ENCODE measurements at places on chromosomes 3 and 15.
A peak's percentile ranks its signal among the peaks of the same experiment; 100 is the strongest.

DNA sequence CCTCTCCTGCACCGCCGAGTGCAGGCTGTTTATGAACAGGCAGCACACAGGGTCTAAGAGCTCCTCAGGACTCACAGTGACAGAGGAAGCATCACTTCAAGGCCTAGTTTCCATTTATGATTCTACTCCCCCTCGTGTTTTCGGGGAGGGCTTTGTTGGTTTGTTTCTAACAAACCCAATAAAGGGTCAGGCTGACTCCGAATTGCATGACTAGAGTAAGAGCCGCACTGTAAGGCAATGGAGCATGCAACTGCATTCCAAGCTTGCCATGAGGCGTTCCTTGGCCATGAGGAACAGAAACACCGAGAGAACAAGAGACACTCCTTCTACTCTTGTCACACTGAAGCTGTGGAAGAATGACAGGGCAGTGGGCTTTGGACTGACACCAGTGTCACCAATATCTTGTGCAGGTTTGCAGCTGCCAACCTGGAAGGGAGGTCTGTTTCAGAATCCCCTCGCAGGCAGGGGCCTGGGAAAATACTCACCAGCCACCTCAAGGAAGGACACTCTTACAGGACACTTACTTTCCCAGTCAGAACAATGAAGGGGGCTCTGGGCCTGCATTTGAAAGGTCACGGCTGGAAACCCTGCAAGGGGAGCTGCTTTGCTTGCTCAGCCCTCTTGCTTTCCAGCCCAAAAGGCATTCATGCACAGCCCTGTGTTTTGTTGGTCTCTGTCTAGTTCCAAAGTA lies 96.8 kb downstream of the ADAMTS17 start:
- DNase-seq: no peak

GRCh38 chr15:60389261-60390077 lies 8.3 kb downstream of the ANXA2 start:
- no peak for DNase-seq

- DNase-seq: no peak
These were observed 11.1 kb downstream of the ARHGAP31 start for GRCh38 chr3:119305286-119305685.

DNA sequence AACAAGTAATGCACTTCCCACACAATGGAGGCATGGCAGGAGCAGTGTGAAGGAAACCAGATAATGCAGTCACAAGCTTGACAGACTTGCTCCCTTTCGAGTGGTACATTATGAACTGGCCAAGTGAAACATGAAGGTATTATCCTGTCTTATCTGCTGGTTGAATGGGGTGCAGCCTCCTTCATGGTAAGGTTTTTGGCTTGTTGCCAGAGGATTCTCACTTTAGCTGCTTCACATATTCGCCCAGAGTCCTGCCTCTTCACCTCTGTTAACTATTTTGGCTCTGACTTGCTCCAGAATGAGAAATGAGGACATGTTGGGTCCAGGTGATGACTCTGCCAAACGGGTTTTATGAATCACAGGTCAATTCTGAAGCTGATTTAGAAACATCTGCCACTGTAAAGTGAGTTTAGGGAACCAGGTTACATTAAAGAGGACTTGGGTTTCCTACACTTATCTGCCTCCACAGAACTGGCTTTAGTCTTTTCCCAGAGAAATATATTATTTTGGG lies 19.5 kb upstream of the CCDC39 start:
- DNase-seq: no peak

DNA sequence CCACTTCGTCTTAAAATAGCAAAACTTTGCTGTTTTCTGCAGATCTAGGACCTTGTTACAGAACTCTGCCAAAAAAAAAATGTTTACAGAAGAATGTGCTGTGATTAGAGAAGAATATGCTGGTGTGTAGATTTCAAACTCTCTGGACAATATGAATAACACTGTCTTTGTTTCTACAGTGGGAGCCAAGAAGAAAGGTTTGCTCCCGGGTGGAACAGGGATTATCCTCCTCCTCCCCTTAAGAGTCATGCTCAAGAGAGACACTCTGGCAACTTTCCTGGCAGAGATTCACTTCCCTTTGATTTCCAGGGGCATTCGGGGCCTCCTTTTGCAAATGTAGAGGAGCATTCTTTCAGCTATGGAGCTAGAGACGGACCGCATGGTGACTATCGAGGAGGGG lies 27.3 kb downstream of the RBM6 start:
- no peak for DNase-seq

DNA sequence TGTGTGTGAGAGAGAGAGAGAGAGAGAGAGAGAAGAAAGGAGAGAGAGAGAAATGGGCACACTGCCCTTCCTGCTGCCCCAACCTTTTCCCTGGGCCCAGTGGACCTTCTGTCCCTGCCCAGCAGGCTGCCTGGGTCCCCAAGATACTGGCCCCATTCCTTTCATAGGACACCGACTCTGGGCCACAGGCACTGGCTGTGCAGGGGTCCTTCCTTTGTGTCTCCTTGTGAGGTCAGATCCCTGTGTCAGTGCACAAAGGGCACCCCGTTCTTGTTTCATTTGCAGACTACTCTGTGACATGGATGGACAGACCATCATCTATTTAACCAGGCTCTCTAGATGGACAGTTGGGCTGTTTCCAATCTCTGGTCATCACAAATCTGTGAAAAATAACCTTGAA lies 21.3 kb upstream of the KLF13 start:
- DNase-seq: peak; percentile 9

GRCh38 chr3:15858547-15859506 lies 61.0 kb upstream of the ANKRD28 start:
- DNase-seq: peak; percentile 17

- no peak for DNase-seq
These were observed 80.6 kb downstream of the ULK4 start for GRCh38 chr3:41881233-41881821.

- no peak for DNase-seq
These were observed 58.7 kb downstream of the EFCAB12 start for GRCh38 chr3:129369711-129370110.

DNA sequence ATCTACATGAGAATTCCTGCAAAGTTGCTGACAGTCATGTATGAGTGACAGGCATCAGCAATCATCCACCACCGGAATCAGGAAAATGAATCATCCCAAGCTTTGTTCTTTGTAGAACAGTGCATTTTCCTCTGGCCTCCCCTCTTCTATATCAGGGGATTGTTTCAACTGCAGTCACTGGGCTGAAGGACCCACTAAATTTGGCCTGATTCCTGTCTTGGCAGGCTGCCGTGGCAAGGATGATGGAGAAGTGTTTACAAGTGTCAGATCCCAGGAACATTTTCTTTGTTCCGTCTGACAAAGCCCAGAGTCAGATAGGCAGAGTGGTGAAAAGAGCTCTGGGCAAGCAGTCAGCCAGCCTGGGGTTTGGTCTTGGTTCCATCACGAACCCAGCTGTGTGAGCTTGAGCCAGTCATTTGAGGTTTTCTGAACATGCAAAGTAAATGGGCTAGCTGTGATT lies 175.1 kb upstream of the TSC22D2 start:
- no peak for DNase-seq

- no peak for DNase-seq
These were observed 64.0 kb upstream of the DGKG start for GRCh38 chr3:186425788-186426730.

DNA sequence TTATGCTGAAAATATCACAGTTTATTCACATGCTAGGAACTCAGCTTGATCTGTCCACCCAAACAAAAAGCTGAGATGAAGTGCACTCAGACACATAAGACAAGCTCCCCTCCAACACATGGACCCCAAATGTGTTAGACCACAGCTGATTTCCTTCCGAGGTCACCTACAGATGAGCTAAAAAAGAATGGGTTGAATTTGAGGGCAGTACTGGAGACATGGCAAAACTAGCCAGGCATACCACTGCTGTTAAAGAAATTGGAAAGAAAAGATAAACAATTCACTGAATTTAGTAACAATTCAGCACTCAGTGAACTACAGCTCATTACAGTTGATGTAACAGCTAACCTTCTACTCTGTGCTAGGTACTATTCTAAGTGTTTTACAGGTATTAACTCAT lies 15.5 kb downstream of the PARP9 start:
- no peak for DNase-seq

- no peak for DNase-seq
These were observed 71.9 kb upstream of the FEZF2 start for GRCh38 chr3:62445275-62445674.

DNA sequence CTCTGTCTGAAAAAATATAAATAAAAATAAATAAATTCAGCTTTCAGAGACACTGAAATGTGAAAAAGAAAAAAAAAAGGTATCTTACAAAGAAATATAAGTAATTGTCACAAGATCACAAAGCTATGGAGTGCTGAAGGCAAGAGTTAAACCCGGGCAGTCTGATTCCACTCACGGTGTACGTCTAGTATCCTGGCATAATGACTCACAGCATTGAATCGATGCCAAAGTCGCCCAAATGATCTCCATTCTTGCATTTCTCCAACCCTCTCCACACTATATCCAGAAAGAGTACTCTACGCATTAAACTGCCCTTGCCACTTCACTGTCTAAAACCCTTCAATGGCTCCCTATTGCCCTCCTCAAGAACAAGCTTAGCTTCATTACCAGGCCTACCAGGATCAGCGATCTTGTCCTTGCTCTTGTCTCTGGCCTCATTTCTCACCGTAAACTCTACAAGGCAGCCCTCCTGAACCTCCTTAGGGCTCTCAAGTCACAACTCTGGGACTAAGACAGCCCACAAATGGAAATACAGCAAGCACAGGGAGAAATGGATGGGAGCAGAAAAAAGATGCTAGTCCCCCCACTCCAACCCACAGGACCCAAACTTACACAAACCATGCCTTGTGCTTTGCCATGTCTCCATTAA lies 7.7 kb downstream of the SUCLG2 start:
- DNase-seq: no peak

GRCh38 chr3:99508191-99508590 lies 130.2 kb upstream of the COL8A1 start:
- DNase-seq: no peak

DNA sequence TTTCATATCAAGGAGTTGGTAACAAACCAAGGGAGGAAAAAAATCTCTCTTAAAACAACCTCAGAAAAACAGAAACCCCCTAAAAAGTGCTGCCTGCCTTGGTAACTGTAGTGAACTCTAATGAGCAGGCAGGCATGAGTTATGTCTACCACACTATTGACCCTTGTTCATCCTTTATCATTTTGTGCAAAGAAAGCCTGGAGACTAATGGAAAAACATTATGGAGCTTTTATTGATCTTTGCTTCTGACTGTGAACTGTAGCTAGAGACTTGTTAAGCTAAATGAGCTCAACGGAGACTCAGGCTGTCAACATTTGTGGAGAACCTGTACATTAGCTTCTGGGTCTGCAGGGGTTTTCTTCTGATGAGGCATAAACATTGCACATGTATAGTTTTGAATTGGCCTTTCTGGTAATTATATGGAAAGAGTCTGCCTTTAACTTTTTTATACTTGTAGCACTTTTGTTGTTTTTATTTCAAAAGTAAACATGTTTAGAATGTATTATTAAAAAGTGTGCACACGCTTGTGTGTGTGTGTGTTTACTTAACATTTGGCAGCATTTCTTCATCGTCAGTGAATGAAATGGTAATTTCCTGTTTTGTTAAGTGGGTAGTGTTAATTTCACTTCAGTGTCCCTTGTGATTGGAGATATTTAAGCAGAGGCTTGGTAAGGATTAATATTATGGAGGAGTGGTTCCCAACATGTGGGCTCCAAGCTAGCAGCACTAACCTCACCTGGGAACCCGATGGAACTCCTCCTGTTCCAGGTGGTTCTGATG lies 15.9 kb upstream of the SPTSSB start:
- DNase-seq: no peak

- DNase-seq: no peak
These were observed 288.9 kb upstream of the DPH6 start for GRCh38 chr15:35834866-35835265.

GRCh38 chr3:17967111-17967510 lies 224.7 kb upstream of the TBC1D5 start:
- no peak for DNase-seq
